Retinal pigment epithelial cell (primary cell): ENCODE measurements at places on chromosomes 2 and 18.

- no peak for DNase-seq
Measured at GRCh38 chr2:240919786-240920782, 13.9 kb downstream of the CROCC2 start.

DNA sequence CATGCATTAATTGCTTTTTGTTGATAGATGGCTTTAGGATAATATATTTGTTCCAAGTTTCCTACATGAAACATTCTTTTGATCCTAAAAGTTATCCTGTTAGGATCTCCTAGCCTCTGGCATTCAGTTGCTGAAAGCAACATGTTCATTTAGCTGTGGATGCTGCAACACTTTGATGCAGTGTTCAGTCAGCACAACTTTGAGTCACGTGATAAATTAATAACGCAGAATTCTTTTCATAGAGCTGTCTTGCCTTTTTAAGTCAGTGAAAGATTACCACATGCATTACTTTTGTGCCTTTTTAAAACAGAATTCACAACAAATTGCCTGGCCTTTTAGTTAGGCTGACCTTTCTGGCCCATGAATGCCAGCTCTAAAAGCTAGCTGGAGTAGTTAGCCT is 1467.9 kb upstream of the ZEB2 start:
- peak; percentile 21 for DNase-seq

DNA sequence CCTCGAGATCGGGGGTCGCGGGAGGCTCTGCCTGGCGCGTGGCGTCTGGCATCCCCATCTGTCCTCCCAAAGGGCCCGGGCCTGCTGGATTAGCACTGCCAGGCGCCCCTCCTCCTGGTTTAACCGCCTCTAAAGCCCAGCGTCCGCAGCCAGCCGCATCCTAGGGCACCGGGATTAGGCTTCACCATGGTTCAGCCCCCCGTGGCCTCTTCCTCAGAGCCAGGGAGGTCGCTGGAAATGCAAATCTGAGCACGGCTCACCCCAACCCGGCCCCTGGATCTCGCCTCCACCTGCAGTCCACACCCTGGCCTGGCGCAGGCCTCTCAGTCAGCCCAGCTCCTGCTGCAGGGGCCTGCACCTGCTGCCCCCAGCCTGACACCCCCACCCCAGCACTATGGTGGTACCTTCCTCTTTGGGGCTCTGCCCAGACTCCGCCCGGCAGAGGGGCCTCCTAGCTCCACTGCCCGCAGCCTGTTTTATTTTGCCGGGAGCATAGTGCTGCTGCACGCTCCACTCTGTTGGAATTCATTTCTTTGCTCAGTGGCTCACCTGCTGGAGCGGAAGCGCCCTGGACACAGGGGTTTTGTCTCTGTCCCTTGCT is 13.2 kb downstream of the PRELID3A start:
- DNase-seq = no peak

GRCh38 chr2:186771850-186772463 is 77.0 kb downstream of the ZSWIM2 start:
- DNase-seq = peak; percentile 54

DNA sequence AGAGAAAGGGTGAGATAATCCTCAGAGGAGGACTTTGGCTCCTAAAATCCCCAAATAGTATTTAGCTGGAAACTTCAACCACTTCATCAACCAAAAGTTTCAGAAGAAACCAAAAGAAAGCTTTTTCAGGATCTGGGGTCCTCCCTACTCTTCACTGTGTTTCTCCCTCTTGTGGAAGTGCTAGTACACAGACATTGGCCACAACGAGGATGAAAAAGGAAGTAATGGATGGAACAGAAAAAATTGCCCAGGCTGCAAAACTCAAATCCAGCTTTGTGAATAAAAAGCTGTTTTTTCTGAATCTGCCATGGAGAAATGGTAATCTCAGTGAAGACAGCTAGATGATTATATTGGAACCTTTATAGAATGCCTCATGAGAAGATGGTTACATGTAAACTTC is 4.0 kb downstream of the PID1 start:
- DNase-seq = no peak

DNA sequence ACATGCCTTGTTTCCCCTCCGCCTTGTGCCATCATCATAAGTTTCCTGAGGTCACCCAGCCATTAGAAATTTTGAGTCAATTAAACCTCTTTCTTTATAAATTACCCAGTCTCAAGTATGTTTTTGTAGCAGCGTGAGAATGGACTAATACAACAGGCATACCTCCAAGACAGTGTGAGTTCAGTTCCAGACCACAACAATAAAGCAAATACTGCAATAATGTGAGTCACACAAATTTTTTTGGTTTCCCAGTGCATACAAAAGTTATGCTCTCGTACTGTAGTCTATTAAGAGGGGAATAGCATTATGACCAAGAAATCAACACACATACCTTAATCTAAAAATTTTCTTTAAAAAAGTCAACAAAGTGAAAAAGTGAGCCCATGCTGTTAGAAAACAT is 217.2 kb downstream of the NR4A2 start:
- no peak for DNase-seq

DNA sequence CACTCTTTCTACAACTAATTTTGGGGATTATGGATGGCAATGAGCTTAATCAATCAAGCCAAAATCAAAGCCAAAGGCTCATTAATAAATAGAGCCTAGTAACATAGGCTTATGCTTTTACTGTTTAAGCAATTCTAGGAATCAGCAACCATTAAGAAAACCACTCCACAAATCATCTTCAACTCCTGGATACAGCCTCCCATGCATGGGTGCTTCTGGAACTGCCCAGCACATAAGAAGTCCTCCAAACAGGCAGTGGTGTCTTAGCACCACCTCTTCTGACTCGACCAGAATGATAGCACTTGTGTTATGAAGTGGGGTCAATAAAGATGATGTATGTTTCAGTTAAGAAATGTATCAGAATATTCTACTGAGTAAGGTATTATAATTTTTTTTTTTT is 104.4 kb upstream of the SERPINE2 start:
- no peak for DNase-seq

GRCh38 chr18:44893045-44893706 is 212.5 kb downstream of the SETBP1 start:
- DNase-seq = no peak

- peak; percentile 7 for DNase-seq
Measured at GRCh38 chr18:53380063-53380639, 844.3 kb downstream of the MBD2 start.

DNA sequence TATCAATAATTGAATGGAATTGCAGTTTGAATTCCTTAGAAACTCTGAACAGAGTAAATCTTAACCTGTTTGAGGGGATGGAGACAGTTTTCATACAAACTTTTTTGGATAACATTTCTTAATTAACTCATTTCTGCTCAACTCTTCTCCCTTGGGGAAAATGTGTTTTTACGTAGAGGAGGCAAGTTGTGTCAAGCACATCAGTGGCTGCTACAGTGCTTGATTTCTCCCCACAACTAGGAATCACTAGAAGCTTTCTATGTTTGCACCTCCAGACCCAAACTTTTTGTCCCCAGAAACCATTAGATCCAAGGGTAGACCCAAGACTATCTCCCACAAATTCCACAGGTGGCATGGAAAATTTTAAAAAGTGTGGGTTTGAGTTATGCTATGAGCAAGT is 658.9 kb upstream of the FSHR start:
- no peak for DNase-seq

GRCh38 chr18:57942493-57942892 is 101.5 kb upstream of the NEDD4L start:
- DNase-seq = no peak
